ENCODE measurements at places on chromosomes 3 and 15.

DNA sequence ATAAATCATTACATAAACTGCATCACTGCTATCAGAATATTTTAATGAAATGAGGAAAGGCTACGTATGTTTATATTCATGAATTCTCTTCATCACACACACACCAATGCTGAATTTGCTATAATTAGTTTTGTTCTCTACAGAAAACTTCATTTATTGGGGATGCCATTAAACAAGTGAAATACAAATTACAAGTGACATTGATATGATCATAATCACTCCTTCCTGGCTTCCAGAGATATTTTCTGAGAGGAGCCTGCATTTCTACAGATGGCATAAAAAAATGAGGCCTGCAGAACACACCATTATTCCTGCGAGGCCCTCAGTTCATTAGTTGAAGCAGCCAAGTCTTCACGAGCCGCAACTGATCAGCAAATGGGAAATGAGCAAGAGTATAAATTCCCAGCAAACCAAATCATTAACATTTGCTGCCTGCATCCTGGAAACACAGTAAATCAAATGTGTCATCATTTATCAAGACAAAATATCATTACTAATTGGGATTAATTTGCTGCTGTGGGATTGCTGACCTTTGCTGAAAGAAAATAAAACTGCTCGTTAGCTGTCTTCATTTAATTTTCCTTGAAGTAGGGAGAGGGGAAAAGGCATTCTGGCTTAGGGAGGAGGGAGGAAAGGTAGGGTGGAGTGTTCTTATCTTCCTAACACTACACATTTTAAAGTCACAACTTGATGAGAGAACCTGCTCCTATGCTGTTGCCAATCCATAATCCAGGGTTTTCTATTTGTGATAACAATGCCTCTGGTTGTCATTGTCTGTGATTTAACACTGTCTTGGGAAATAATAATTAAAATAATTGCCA, 921.9 kb downstream of the SQOR start:
- DNase-seq = no peak

DNA sequence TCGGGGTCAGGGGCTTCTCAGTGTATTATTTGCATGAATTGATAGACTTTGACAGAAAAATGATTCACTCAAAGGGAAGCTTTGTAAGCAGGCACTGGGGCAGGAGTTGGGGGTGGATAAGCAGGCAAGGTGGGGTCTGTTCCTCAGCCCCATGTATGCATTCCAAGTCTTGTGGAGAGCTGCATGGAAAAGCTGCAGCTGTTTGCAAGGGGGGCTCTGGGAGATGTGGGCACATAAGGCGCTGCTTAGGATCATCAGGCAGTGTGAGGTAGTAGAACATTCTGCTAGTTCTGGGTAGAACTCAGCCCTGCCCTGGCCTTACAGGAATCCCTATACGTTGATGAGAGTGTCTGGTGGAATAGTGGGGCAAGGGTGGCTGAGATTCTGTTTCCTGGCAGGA, 154.2 kb upstream of the LRIG1 start:
- DNase-seq = no peak

DNA sequence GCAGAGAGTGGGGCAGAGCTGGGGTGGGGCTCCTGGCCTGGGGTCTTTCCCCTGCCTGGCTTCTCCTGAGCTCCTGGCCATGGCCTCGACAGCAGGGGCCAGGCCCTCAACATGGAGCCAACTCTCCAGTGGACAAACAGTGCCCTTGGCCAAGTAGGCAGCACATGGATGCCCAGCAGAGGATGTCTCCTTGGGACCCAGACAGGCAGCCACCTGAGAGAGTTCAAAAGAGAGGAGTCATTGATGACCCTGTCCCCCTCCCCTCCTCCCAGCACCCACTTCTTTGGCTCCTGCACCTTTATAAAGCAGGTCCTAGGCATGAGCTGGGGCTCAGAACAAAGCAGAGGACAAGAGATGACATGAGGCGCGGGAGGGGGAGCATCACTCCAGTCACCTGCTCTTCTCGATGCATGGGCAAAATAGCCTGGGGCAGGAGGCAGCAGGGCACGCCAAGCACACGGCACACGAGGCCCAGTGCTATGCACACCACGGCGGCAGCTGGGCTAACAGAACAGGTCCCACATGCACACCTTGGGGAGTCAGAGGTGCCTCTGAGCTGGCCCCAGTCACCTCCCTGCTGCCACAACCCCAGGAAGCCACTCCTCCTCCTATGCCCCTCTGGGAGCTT, 27.4 kb downstream of the SHISA5 start:
- no peak for DNase-seq

- no peak for DNase-seq
Observed at GRCh38 chr3:65342084-65342683, 654.4 kb upstream of the ADAMTS9 start.

GRCh38 chr3:52108302-52109232, 45.7 kb downstream of the POC1A start:
- no peak for DNase-seq

GRCh38 chr3:106126067-106126845, 257.4 kb upstream of the CBLB start:
- no peak for DNase-seq

DNA sequence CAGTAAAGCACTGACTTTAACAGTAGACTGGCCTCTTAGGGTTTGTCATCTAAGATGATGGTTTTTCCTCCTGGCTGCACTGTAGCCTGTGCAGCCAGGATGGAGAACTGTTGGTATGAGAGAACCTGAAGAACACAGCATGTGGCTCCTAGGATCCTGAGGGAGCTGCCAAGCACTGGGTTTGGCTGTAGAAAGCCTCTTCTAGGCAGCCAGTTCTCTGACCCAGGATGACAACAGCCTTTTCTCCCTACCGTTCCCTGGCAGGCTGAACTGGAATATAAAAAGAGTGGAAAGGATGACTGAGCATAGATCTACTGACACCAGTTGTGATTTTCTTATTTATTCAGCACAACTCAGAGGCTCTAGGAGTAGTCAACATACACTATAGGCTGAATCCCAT, 34.3 kb upstream of the MANF start:
- DNase-seq = no peak

DNA sequence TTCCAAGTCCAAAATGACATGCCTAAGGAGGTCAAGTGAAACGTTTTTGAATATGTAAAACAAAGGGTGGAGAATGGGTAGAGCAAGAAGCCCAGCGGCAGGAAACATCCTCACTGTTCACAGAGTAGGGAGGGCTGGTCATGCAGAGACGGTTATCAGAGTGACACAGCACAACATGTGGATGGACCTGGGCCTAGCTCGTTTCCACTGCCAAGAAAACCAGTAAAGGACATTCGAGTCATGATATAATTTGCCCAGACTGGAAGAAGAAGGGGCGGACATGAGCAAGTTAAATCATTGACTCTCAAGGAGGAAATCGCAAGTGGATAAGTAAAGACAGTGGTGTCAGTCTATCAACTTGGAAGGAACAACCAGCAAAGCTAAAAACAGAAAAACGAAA, 89.3 kb downstream of the LRIG1 start:
- DNase-seq = no peak

DNA sequence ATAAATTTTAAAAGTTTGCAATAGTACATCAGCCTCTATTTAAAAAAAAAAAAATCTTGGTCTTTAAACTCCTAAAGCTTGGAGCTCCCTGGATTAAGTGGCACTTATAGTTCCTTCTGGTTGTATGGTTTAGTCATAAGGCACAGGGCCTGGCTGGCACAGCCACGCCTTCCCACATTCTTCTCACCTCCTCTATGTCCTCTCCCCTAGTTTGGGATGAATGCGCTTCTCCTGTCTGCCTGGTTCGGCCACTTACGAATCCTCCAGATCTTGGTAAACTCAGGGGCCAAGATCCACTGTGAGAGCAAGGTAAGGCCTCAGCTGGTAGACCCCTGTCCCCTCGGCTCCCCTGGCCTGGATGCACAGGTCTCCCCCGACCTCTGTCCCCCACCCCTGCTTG, 10.0 kb downstream of the ANKDD1A start:
- no peak for DNase-seq

DNA sequence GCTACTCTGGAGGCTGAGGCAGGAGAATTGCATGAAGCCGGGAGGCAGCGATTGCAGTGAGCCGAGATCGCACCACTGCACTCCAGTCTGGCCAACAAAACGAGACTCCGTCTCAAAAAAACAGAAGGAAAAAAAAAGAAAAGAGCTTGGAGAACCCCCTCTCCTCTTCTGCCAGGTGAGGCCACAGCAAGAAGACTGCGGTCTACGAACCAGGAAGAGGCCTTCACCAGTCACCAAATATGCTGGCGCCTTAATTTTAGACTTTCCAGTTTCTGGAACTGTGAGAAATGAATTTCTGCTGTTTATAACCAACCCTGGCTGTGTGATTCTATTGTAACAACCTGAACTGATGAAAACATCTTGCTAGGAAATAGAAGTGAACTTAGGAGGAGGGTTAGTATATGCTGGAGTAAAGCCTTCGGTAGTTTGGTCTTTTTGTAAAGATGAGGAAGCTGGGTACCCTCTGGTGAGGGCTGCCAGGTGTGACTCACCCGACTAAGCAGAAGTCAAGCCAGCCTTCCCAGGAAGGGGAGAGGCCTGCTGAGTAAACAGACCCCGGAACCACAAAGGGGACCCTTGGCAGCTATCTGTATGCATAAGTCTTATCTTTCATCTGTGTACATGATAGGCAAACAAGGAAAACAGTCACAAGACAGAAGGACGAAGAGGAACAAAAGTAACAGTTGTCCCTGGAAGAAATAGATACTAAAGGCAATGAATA, 78.7 kb downstream of the KLF13 start:
- no peak for DNase-seq

DNA sequence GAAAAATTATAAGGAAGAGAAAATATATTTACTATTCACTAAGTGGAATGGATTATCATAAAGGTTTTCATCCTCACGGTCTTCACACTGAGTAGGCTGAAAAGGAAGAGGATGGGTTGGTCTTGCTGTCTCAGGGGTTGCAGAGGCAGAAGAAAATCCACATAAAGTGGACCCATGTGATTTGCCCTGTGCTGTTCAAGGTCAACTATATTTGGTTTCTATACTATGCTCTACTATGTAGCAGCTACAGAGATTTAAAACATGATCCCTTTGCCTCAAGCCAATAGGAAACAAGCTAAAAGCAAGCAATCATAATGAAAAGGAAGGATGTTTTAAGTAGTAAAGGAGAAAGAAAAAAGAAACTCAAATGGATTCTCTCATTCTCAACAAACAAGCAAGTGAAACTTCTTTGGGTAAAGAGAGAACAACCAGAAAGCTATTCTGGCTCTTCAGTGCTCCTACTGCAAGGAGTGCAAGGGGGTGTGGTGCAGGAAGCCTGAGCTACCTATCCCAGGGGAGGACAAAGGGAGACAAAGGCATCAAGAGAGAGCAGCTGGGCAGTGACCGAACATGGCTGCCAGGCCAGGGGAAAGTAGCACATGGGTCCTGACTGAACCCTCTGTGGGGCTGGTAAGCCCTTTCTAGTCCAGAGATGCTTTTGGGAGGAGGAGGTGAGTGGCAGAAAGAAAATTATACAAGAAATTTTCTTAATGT, 35.9 kb downstream of the SFMBT1 start:
- no peak for DNase-seq

DNA sequence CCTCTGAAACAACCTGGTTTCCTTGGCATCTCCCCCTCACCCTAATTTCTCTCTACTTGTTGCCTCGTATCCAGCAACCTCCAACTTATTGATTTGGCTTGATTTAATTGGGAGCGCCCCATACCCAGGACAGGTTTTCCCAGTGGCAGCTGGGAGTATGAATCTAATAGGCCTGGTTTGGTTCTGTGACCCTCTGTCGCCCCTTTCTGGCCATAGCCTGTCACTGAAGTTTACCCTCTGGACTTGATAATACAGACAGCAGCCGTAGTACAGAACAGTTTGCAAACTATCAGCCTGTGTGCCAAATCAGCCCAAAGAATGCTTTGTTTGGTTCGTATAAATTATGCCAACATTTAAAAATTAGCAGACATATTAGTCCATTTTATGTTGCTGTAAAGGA, 525.1 kb upstream of the GOLIM4 start:
- DNase-seq = no peak

- no peak for DNase-seq
Observed at GRCh38 chr15:91227117-91227516, 127.1 kb downstream of the SV2B start.

GRCh38 chr3:148873977-148874376, 8.9 kb downstream of the CPA3 start:
- no peak for DNase-seq

GRCh38 chr3:107679921-107680320, 157.2 kb downstream of the BBX start:
- no peak for DNase-seq

GRCh38 chr15:59349680-59350420, 22.8 kb downstream of the MYO1E start:
- DNase-seq = no peak

Measured in activated T-cell treated with anti-CD3 and anti-CD28 coated beads for 1 hour (primary cell).